ENCODE measurements at places on chromosomes 3 and 15.

DNA sequence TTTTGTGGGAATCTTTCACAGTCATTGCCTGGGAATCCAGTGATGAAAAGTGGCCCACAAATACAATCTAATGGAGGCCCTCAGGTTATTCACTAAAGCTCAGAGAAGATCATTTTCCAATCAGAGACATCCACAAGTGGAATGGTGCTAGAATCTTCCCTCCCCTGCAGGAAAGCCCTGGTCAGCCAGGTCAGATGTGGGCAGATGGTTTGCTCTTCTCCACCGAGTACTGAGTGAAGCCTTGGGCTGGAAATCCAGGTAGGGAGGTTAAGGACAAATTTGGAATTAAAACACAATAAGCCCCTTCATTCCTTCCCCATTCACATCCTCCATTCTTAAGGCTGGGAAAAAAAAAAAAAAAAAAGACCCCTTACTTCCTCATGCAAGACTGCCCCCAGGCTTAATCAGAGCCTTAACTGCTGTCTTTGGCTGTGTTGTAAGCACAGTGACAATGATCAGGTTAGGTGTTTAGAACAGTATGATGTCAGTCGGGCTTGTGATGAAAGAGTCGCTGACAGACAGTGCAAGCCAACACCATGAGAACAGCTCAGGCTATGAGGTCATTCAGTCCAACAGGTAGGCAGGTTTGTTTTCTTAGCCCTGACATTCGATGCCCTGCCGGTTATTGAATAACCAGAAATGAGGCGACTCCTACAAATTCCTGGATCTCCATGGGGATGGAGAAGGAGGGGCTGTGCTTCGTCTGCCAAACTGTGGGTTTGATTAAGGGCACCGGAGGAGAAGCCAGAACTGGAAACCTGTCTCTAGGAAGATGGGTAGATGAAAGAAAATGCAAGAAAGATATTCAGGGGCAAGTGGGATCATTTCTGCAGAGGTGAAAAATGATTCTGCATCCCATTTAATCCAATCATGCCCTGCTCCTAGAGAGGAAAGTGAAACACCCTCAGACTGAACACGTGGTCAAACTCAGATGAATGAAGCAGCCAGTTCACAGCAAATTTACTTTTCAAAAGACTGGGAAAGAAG lies 23.5 kb upstream of the HES1 start:
- no peak for DNase-seq

DNA sequence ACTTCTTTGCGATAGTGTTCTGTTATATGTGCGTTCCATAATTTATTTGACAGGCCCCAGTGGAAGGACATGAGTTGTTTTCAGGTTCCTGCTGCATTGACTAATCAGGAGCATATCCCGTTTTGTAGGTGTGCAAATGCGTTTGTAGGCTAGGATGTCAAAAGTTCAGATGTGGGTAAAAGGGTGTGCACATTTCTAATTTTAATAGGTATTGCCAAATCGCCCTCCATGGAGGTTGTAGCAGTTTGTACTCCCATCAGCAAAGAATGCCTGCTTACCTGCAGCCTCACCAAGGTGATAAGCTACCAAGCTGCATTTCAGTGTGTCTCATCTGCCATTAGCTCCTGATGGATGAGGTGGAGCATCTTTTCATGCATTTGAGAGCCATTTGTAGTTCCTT lies 36.3 kb downstream of the KLF13 start:
- no peak for DNase-seq

DNA sequence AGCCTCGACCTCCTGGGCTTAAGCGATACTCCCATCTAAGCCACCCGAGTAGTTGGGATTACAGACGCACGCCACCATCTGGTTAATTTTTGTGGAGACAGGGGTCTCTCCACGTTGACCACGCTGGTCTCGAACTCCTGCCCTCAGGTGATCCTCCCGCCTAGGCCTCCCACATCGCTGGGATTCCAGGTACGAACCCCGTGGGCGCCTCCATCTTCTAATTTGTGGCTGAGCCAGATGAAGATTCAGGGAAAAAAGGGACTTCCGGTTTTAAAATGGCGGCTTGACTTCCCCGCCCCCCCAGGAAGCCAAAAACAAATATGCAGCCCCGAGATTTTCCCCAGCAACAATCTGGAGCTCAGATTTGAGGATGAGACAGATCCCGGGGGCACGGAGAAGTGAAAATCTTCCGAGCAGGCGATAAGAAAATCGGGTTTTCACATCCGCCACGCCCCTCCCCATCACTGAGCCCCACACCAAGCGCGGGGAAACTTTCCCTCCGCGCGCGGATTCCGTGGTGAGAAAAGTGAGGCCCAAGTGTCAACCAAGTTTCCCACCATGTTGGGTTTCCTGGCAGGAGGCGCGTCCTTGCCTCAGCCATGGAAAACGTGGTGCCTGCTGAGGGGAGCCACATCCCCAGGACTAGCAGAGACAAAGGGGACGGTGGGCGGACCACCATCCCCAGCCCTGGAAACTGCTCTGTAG lies 15.4 kb downstream of the CHST14 start:
- DNase-seq, result no peak

- DNase-seq, result no peak
These were observed 4.2 kb upstream of the TMEM41A start for GRCh38 chr3:185502987-185503386.

- DNase-seq, result no peak
These were observed 898.7 kb downstream of the NSUN3 start for GRCh38 chr3:94961423-94962100.

DNA sequence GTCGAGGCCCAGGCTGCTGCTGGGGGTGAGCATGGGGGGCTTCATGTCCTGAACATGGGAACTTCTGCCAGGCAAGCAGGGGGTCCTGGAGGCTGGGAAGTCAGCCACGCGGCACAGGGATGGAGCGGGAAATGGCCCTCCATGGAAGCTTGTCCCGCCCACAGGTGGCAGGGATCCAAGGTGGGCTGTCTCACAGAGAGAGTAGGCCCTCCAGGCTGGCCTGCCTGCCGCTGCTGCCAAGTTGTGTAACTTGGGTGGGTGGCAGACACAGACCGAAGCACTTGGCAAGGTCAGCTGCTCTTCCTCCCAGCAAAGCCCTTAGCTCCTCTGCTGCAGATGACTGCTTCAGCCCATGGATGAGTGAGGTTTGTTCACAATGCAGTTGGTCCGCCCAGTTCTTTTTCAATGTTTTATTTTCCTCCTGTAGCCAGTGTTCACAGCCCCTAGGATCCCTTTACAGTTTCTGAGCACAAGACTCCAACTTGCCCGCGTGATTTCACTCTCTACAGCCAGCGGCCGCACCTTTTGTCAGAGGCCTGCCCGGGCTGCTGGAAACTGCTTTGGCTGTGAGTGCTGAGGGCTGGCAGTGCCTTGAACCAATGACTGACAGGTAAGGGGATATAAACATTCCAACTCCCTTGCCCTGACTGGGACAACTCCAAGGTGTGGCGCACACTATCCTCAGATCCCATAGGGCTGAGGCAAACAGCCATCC lies 26.7 kb downstream of the HCN4 start:
- DNase-seq, result no peak

DNA sequence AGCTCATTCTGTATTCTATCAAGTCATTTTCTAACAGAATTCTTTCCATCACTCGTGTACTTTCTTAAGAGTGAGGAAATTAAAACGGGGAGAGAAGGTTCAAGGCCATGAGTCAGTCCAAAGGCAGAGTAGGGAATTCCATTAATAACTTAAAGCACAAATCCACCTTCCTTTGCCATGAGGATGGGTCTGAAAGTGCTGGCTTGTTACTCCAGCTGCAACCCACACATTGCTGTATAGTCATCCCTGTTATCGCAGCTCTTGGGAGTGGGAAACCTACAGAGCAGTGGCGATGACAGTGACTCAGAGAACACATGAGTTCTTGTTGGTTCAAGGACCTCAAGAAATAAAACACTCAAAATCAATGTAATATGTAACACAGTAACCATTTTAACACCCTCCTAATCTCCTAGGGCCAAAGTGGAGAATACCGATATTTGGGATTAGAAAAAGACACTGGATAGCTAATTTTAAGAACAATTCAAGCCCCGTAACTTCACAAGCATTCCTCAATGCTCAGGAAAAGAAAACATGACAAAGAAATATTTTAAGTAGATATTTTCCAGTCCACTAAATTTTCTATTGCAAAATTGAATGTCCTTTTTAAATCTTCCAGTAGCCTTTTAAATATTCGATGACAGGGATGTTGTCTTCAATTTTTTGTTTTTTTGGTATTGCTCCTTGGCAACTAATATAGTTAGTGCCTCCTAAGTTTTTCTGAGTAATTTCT lies 179.9 kb upstream of the THBS1 start:
- DNase-seq, result no peak

DNA sequence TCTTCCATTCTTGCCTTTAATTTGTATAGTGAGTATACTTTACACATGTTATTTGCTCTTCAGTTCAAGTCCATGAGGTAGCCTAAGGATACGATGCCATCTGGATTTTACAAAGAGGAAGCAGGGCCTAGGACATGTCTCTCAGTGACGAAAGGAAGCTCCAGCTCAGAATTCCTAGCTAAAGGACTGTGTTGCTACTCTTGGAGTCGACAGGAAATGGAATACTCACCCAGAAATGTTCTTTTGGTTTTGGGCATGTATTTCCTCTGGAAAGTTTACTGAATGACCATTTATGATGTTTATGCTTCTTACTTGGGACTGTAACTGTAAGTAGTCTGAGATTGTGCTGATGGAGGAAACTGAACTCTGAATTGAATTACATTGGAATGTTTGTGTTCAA lies 12.5 kb downstream of the OXNAD1 start:
- DNase-seq, result no peak

- DNase-seq, result no peak
These were observed 32.8 kb upstream of the STRIT1 start for GRCh38 chr3:155326244-155326643.

DNA sequence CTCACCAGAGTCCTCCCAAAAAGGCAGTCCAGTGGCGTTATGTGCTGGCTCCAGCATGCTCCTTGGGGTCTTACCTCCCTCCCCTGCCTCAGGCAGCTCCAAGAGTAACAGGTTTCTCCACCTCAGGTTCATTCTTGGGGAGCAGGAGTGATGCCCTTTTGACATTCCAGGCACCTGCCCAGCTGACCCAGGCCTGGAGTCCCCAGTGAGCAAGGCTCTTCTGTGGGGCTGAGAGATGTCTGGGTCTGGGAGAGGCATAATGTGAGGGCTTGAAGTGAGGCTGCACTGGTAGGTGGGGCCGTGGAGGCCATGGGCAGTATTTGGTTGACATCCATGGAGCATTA lies 15.3 kb downstream of the PXYLP1 start:
- DNase-seq, result no peak

- no peak for DNase-seq
These were observed 134.1 kb downstream of the MBNL1 start for GRCh38 chr3:152402695-152403451.

- DNase-seq, result no peak
These were observed 4.8 kb downstream of the PAQR9 start for GRCh38 chr3:142958707-142959106.

DNA sequence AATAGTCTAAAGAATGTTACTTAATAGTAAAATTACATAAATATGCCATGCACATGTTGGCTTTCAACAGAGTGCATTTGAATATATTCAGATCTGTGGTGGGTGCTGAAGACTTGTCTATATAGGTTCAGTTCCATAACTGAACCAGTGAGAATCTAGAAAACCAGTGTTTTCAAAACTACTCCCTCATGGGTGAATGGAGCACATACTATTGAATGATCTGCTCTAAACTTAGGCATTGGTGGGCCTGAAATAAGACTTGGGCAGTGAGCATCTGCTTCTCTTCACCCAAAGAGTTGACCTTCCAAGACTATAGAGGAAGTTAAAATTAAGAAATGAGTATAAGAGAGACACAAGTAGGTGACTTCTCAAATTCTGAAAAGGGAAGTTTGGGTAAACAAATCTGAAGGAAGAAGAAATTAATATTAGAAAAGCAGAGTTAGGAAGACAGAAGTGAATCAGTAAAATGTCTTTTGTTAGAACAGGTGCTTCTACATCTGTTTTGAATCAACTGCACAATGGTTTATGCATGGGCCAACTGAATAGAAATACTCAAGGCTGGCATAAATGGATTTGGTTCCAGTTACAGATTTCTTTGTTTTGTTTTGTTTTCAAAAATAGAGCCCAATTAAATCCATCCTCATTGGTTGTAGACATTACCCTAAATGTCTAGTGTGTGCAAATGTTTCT lies 19.3 kb downstream of the ALCAM start:
- DNase-seq, result no peak

DNA sequence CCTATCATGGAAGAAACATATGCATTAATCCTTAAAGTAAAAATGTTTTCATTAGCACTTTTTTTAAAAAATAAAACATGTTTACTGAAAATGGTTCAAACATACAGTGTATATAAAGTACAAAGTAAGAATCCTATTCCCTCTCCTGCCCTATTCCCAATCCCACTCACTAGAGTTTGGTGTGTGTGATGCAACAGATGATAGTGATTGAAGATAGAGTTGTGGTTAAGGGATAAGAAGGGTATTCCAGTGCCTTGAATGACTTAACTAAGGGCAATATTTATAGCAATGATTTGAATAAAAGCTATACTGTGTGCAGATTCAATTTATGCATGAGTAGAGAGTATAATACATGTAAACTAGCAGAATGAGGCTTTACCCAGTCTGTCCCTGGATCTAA lies 18.1 kb downstream of the ZNF280D start:
- no peak for DNase-seq

- DNase-seq, result no peak
These were observed 1.2 kb downstream of the NT5DC2 start for GRCh38 chr3:52532517-52532837.

DNA sequence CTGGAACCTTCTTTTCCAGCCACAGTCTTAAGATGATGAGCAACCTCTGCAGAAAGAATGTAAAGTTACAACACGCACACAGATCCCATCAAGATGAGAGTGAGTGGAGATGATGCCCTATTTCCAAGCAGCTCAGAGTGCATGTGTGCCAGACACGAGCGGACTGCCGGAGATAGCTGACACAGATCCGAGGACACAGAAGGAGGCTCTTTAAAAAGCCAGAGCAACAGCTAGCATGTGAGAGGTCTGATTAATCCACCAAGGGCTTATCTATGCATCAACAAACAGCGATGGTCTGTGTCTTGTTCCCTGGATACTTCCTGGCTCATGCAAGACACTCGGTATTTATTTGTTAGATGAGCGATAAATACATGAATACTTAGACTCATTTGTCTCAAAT lies 128.6 kb upstream of the DLG1 start:
- DNase-seq, result no peak

DNA sequence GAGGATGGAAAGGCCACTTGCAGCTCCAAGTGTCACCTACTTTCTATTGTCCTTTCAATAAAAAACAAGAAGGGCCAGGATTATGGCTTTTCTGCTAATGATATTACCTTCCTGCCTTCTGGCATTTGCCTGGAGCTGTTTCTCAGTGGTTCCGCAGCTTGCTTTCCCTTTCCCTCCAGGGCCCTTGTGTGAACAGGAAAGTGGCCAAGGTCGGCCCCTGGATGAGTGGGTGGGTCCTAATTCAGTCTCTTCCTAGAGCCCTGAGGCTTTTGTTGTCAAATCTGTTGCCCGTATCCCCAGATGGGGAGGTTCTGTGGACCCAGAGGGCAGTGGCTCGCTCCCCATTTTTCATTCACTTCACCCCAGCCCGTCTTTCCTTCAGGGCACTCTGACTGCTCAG lies 64.2 kb upstream of the UMPS start:
- no peak for DNase-seq

- DNase-seq, result no peak
These were observed 154.8 kb upstream of the CTNNB1 start for GRCh38 chr3:41044523-41044922.

Measured in activated T-helper 2 cell treated with anti-CD3 and anti-CD28 coated beads, Interferon-gamma antibody, Interleukin-2, Interleukin-4, amounts not matched to agents 10 μg/mL and 5 μg/mL and 100 μg/mL, durations not matched to agents 14 hours and 24 hours and 36 hours (primary cell).